ENCODE measurements at places on chromosomes 13 and 19. TPM values are rescaled to one million over a fixed set of nuclear protein-coding genes. Genes with fewer than 3 reads are reported as not detected.

The ATP8B3 gene
- total RNA-seq, result 5.0 TPM

DNA sequence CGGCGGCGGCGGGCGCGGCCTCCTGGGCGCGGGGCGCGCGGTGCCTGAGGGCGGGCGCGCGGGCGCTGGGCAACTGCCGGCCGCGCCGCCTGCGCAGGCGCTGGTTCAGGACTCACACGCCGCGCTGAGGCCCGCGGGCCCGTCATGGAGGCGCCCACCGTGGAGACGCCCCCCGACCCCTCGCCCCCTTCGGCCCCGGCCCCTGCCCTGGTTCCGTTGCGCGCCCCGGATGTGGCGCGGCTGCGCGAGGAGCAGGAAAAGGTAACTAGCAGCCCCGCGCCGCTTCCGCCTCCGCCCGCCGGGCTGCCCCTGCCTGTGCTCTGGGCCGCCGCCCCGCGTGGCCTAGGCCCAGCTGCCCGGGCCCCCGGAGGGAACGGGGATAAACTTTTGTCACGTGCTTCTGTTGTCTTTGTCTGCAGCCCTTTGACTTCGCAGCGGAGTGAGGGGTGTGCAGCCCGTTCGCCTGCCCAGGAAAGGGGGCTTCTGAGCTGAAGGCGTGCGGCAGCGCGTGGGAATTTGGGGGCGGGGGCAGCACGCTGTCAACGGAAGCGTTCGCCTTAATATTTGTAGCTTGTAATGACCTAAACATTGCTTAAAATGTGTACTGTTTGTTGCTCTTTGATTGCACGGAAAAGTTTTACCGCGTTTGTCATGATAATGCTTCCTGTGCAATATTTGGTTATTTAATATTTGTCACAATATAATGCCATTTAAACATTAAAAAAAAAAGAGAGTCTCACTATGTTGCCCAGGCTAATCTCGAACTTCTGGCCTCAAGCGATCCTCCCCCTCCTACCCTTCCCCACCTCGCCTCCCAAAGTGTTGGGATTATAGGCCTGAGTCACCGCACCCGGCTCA lies 594 bp downstream of the URI1 start:
- DNase-seq, result peak; percentile 72

DNA sequence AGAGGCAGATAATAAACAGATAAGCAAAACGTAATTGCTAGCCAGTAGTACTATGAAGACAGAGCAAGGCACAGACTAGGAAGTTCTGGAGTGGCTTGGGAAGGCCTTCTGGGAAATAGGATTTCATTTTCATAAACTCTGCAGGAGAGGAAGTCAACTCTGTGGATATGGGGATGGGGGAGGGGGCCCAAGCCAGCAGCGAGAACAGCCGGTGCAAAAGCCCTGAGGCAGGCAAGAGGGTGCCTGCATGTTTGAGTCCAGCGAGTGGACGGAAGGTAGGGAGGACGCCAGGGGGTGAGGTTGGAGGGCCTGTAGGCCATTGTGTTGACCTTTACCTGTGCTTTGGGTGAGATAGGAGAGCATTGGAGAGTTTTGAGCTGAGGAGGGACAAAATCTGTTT lies 9.0 kb upstream of the ASF1B start:
- no peak for DNase-seq

- DNase-seq, result no peak
Measured at GRCh38 chr13:50645092-50645491, 198.4 kb downstream of the DLEU7 start.

DNA sequence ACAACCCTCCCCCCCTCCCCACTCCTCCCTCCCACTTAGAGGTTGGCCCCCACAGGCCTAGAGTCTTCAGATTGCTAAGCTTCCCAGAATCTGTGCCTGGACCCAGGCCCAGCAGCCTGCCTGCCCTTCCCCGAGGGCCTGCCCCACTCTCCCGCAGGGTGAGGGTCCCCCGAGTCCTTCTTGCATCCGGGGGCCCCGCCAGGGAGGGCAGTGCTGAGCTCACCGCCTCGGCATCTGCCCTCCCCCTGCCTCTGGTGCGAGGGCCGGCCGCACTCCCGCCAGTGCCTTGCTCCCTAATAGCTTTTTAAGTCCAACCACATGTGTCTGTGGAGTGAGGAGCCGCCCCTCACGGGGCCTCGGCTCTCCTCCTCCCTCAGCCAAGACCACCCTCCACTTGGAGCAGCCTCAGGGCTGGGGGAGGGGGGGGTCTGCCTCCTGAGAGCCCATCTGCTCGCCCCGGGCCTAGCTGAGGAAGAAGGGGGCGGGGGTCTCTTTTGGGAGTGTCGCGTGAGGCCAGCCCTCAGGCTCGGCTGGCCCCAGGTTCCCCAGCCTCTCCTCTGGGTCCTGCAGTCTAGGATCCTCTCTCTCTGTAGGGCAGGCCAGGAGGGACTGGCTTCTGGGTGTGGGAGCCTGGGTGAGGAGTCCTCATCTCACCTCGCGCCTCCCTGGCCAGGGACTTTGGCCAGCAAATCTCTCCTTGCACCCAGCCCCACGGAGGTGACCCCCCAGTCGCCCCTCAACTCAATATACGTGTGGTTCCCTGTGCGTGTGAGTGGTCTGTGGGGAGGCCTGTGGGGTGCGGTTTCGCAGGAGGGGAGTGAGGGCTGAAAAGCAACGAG lies 47.2 kb downstream of the LYL1 start:
- no peak for DNase-seq

The ANGPTL8 gene
- not detected for total RNA-seq

DNA sequence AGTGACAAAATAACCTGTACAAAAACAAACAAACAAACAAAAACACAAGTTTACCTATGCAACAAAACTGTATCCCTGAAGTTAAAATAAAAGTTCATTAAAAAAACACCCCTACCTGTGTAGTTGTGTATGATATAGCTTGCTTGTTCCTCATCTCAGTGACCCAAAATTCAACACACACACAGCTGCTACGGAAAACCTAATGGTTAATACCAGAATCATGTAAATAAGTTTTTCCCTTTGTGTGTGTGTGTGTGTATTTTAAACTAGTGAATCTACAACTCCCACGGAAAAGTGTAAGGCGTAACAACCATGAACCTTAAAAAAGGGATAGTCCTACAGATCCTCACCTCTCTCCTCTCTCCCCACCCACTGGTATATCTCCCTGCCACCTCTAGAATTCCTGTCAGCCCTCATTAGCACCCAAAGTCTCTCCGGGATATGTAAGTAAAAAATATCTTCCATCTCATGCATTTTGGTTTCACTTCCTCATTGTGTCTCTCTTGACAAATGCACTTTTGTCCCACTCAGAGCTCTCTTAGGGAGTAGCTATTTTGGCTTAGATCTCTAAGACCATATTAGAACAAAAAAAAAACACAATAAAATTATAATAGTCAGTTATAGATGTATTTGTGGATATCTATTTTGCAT lies 2236.5 kb downstream of the PCDH9 start:
- no peak for DNase-seq

- no peak for DNase-seq
Measured at GRCh38 chr19:39379865-39380396, 11.0 kb downstream of the PAF1 start.

DNA sequence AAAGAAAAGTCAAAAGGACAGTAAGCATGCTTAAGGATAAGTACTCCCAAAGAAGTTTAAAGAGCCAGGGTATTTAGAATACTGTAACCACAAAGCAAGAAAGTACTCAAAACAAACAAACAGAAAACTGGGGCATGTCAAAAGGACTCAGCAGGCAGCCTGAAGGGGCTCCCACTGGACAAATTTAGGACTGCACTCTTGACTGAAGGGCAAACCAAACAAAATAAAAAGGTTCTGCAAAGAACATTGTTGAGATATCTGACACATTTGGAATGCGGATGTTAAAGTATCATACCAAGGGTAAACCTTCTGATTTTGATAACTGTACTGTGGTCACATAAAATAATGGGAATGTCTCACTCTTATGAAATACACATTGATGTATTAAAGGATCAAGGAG lies 157.4 kb downstream of the TNFSF13B start:
- DNase-seq, result no peak

The KIR3DL1 gene
- total RNA-seq, result not detected

DNA sequence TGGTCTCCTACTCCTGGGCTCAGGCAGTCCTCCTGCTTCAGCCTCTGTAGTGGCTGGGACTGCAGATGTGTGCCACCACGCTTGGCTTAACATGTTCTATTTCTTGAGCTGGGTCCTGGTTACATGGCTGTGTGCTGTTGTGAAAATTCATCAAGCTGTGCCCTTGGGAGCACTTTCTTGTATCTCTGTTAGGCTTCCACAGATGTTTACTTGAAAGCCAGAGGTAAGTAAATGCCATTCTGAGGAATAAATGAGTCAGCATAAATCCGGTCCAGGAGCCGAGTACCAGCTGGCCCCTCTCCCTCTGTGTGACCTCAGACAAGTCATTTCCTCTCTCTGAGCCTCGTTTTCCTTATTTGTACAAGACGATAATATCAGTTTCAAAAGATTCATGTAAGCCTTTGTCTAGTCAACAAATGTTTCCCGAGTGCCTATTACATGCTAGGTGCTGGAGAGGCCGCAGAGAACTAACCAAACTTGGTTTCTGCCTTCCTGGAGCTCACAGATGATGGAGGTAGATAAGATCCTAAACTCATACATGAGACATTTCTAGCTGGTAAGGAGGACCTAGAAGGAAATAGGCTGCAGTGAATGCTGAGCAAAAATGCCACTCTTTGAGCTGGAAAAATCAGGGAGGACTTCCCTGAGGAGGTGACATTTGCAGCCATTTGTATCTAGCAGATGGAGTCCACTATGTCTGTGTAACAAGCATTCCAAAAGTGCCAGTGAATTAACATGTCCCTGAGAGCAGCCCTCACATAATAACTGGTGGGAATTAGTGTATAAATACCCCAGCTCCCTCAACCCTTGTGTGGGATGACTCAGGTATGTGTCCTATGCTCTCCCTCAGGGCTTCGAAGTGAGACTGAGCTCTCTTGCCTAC lies 2.7 kb upstream of the RASAL3 start:
- peak; percentile 68 for DNase-seq

DNA sequence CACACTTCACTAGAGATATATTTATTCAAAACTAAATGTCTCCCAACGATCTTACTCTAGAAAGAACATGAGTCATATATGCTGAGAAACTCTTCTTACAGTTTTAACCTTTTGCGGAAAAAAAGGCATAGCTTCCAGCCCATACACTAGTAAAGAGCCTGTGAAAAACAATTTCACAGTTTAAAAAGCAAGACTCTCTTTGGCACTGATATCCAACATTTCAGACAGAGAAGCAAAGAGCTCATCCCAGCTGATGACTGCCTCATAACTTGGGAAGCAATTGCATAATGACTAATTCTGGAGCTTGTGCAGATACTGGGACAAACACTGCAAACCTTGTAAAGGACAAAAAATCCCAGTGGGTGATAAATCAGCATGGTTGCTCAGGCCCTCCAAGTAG lies 88.0 kb downstream of the ENOX1 start:
- DNase-seq, result no peak

DNA sequence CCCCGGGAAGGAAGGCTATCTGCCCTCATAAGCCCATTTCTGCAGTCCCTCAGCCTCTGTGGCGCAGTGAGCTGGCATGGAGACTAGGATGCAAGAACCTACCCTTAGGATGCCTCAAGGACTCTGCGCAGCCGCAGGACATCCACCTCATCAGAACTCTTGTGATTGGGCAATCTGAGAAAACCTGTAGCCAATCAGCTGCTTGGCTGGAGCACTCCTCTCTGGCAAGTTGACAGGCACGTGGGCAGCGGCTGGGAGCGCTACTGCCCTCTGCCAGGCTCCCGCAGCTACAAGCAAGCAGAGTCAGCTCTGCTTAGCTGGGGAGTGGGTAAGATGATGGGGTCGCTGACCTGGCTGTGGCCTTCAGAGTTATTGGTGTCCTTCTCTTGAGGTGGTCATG lies 1.5 kb upstream of the ECSIT start:
- DNase-seq, result peak; percentile 13

The FXYD3 gene
- not detected for total RNA-seq

DNA sequence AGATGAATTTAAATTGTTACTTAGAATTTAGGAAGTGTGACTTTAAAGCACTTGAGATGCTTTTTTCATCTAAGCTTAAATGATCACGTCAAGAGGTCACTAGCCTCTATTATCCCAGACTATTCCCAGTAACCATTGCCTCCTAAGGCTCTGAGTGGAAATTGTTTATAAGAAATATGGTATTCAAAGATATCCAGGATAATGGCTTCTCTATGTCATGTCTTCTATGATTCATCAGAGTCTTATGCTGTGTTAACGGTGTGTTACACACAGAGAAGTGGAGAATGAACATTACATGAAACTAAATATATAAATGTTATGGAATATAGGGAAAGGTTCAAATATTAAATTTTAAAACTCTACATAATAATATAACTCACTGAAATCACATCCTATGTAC lies 79.8 kb upstream of the NBEA start:
- DNase-seq, result no peak

Measured in activated T-helper 1 cell treated with anti-CD3 and anti-CD28 coated beads, Interleukin-12 subunit alpha, Interleukin-12 subunit beta, Interleukin-2, Interleukin-4 antibody, amounts not matched to agents 30 ng/mL and 10 ng/mL and 1 ng/mL, durations not matched to agents 14 hours and 24 hours and 36 hours (primary cell).